ENCODE measurements at places on chromosomes 5 and 9.

GRCh38 chr5:4028384-4028783, 432.8 kb downstream of the IRX1 start:
- no peak for DNase-seq

DNA sequence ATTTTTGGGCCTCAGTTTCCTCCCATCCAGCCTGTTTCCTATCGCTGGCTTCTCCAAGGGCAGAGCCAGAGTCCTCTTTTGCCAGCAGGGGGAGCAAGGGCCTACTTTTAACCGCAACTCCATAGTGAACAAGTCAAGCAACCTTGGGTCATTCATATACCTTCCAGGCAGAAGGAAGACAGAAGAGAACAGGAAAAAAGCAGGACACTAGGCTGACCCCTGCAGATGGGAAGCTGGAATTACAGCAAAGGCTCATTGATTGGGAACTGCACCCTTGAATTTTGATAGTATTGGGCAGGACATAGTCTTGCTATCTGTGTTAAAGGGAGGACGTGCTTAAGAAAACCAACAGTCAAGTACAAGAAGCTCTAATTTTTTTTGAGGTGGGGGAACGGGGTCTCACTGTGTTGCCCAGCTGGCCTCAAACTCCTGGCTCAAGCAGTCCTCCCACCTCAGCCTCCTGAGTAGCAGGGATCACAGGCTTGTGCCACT, 30.1 kb downstream of the QRFP start:
- DNase-seq = peak; percentile 16

- no peak for DNase-seq
These were observed 182.6 kb downstream of the BNC2 start for GRCh38 chr9:16687678-16688369.

GRCh38 chr9:100307080-100307479, 45.7 kb downstream of the TEX10 start:
- DNase-seq = no peak

DNA sequence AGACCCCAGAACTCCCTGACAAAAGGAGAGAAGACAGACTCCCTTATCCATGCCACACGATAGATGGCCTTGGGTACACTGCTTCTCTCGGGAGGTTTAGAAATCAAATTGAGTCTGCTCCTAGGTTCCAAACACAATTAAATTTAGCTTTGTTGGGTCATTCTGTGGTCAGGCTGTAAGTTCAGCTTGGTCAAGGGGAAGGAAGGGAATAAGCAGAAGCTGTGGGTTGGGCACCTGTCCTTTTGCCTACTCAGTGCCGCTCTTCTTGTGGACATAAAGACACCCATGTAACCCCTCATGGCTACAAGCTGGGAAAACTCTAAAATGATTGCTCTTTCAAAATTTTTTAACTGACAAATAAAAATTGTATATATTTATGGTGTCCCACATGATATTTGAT, 19.1 kb upstream of the AK3 start:
- DNase-seq = no peak

DNA sequence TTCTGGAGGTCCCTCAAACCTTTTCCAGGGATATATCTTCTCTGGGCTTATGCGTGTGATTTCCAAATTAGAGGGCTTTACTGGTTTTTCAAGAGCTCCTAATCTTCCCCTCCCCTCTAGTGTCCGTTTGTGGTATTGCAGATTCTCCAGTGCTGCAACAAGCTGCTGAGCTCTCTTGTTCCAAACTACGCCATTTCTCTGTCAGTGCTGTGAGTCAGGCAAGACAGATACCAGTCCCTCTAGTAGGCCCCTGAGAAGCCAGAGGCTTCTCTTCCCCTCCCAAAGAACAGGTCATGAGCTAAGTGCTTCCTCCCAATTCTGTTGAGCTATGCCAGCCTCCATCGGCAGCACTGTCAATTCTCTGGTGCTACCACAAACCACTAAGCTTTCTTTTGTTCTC, 149.5 kb downstream of the FANCC start:
- DNase-seq = peak; percentile 60

DNA sequence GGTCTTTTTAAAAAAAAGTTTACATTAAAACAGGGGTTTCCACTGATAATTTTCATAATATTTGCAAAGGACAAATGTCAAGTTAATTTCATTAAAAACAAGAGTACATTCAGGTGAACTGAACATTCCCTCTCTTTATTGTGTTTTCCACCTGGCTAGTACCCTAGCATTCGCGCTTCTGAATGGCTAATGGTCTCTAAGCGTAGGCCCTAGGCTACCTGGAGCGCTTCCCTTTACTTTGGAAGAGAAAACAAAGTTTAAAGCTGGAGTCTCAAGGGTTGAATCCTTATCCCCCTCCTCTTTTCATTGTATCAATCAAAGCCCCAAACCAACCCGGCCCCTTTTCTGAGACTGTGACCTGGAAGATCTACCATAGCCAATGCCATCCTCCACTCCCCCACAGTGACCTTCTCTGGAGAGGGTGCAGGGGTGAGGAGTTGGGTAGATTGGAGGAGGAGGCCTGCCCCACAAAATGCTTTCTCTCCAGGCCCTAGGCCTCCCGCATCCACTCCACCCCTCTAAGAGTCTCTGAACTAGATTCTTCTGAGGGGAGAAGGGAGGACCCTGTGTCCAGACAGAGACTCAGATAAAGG, 73.3 kb upstream of the TBCA start:
- no peak for DNase-seq

GRCh38 chr5:5793242-5794117, 371.0 kb downstream of the ICE1 start:
- DNase-seq = no peak
